Activated T-helper 17 cell treated with anti-CD3 and anti-CD28 coated beads, Interleukin-2, amount 50 U/mL, for 72 hours (primary cell): ENCODE measurements at places on chromosomes 5 and 9.

DNA sequence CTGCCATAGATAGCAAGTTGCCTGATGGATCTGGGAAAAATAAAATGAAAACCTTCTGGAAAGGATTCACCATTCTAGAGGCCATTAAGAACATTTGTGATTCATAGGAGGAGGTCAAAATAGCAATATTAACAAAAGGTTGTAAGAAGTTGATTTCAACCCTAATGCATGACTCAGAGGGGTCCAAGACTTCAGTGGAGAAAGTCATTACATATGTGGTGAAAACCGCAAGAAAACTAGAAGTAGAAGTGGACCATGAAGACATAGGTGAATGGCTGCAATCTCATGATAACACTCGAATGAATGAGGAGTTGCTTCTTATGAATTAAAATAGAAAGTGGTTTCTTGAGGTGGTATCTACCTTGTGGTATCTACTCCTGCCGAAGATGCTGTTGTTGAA lies 86.6 kb downstream of the GABRA1 start:
- ATAC-seq = no peak

DNA sequence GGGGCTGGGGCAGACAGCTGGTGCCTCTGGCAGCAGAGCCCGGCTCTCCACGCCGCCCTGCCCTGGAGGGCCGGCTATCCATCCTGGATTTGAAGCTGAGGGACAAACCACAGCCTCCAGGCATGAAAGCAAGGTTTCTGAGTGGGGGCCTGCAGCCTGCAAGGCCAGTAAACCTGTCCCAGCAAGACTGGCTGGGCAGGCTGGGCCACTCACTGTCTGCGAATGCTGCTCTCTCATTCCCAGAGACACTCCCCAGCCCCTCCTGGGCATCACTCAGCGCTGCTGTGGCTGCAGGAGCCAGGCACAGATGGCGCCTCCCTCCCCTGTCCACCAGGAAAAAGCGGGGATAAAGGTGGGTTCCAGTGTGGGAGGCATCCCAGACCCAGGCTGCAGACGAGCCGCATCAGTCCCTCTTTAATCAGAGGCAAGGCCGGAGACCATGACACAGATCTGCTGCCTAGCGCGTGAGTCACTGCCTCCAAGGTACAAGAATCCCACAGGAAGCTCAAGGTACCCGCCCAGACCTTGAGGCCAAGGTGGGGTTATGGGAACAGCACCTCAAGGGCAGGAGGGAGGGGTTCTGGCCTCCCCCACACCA lies 118.0 kb downstream of the VAV2 start:
- ATAC-seq = no peak

DNA sequence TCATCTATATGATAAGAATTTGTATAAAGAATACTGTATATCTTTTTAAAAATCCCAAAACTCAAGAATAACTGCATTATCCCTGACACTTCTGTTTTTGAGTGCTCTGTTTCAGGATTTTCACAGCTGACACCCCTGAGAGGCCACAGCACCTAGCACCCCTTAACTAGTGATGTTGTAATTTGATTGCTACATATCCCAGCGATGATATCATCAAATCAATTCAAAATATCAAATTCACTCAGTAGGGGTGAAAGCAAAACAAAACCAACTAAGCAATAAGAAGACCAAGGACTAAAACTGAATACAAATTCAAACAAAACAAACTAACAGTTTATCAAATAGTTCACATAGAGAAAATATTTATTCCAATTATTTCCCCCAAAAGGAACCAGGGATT lies 184.3 kb downstream of the MCTP1 start:
- ATAC-seq = no peak

DNA sequence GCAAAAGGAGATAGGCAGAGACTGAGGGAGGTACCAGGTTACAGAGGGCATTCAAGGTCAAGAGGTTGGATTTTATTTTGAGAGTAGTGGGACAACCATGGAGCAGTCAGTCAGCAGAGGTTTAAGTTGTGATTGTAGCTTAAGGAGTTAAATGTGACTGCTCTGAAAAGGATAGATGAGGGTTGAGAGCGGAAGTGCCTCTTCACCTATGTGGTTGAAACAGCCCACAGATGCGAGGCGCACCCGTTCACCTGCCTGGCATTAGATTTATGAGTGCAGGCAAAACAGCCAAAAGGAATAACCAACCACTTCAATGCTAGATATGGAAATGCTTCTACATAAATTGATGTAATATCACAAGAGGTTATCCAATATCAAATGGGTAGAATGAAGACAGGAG lies 8.4 kb downstream of the ZNF474 start:
- ATAC-seq = peak; percentile 48

GRCh38 chr5:127950707-127951391 lies 132.7 kb upstream of the SLC12A2 start:
- ATAC-seq = no peak

- ATAC-seq = no peak
Observed at GRCh38 chr9:74765481-74765971, 122.2 kb downstream of the TRPM6 start.

DNA sequence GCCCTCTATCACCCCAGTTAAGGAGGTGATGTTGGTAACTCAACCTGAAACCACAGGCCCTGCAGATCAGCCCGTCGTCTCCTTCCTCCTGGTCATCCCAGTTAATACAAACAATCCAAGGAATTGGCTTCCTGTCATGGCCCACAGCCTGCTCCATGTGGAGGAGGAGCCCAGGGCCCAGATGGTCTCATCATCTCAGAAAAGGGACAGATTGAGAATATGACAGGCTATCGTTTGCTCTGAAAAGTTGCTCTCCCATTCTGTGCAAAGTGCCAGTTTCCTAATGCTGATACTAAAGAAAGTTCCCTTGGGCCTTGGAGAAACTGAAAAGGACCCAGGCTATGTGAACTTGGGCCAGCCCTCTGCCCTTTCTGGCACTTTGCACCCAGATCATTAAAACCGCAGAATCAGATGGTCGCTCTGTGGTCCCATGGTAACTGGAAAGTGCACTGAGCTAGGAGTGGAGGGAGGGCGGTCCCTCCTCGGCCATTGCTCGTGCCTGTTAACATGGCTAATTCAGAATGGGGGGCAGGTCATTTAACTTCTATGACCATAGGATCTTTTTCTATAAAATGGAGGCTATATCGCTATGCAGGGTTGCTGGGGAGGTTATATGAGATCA lies 675 bp upstream of the SPAAR start:
- no peak for ATAC-seq

- ATAC-seq = no peak
Observed at GRCh38 chr9:18606281-18606680, 132.3 kb downstream of the ADAMTSL1 start.

DNA sequence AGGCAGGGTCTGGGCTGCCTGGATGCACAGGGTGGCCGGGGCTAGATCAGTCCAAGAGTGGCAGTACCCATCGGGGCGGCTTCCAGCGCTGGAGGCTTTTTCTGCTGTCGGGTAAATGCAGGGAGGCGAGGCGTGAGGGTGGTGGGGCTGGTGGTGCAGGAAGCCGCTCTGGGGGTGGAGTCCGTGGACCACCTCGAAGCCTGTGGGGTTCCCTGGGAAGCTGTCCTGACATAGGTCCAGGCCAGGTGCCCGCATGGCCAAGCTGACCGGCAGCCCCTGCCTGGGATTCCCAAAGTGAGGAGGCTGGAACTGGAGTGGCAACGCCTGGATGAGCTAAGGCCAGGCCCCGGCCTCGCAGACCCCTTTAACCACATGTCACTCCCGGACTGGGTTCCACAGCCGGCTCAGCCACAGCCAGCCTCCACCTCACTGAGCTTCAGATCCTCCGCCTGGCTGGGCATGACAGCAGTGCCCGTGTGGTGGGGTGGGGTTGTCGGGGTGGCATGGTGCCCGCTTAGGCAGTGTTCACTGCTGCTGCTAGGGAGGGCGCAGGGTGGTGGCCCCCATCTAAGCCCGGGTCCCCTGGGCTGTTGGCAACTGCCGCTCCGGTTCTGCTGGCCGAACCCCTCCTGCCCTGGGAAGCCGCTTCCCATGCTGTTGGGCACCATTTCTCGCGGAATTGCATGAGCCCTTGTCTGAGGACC lies 1.4 kb upstream of the QRFP start:
- no peak for ATAC-seq

- ATAC-seq = no peak
Observed at GRCh38 chr5:67358186-67358585, 161.6 kb upstream of the CD180 start.

DNA sequence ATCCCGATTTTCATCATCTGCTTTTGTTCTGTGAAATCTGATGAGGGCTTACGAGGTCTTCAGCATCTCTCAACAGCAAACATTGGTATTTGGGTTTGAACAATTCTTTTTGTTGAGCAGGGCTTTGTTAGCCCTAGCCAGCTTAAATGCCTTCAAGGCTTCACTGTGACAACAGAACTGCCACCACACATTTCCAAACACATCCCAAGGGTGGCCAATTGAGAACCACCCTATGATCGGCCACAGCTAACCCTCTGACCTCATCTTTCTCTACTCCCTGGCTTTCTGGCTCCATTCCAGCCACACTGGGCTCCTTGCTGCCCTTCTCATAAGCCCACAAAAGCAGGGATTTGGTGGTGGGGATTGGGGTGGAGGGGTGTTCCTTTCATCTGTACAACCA lies 17.6 kb downstream of the MTX3 start:
- ATAC-seq = no peak

GRCh38 chr5:87155106-87155505 lies 112.6 kb upstream of the RASA1 start:
- no peak for ATAC-seq

- ATAC-seq = no peak
Observed at GRCh38 chr5:121500310-121500709, 351.4 kb upstream of the FTMT start.

DNA sequence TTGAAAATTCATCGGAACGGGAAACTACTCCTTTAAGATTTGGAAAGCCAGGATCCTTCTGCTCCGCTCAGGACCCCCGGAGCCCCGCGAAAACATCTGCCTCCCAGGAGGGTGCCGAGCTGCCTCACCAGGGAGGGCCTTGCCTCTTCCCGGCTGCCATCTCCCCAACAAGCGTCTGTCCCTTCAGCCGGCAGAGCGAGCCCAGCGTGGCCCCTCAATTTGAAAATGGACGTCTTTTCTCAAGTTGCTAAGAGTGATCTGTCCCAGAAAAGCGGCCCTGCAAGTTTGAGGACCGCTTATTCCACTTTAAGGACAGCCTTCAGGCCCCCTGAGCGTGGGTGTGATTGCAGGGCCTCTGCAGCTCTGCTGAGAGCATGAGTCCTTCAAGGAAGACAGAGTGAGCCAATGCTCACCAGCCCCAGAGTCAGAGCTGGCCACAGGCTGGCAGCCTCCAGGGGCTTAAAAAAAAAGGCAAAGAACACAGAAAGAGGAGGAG lies 101.3 kb downstream of the PHF2 start:
- no peak for ATAC-seq

DNA sequence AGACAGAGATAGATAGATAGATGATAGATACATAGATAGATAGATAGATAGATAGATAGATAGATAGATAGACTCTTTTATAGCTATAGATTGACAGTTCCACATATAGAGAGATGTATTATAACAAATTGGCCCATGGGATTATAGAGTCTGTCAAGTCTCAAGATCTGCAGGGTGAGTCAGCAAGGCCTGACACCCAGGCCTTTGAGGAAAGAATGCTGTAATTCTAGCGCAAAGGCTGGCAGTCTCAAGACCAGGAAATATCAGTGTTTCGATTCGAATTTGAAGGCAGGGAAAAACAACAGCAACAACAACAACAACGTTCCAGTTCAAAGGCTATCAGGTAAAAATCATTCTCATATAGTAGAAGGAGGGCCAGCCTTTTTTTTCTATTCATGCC lies 339.2 kb upstream of the CDH9 start:
- ATAC-seq = no peak

GRCh38 chr5:172953776-172954675 lies 5.2 kb upstream of the RPL26L1 start:
- no peak for ATAC-seq

- ATAC-seq = no peak
Observed at GRCh38 chr9:81874250-81874649, 54.0 kb upstream of the SPATA31D4 start.

DNA sequence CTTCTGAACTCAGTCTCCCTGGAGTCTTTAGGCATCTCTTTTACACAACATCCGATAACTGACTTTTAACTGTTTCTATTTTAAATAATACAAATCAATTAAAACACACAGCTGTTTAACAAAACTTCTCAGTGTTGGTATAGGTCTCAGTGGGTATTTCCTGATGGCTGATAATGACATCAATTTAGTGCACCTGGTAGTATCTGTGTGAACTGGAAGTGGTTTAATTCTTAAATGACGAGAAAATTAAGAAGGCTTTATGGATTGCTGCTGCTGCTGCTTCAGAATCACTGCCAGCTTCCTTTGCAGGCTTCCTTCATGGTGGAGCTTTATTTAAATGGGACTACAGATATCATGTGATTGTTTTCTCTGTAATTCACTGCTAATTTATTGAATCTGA lies 92.3 kb downstream of the RPS23 start:
- ATAC-seq = no peak

GRCh38 chr5:35171078-35171477 lies 59.2 kb downstream of the PRLR start:
- ATAC-seq = no peak

DNA sequence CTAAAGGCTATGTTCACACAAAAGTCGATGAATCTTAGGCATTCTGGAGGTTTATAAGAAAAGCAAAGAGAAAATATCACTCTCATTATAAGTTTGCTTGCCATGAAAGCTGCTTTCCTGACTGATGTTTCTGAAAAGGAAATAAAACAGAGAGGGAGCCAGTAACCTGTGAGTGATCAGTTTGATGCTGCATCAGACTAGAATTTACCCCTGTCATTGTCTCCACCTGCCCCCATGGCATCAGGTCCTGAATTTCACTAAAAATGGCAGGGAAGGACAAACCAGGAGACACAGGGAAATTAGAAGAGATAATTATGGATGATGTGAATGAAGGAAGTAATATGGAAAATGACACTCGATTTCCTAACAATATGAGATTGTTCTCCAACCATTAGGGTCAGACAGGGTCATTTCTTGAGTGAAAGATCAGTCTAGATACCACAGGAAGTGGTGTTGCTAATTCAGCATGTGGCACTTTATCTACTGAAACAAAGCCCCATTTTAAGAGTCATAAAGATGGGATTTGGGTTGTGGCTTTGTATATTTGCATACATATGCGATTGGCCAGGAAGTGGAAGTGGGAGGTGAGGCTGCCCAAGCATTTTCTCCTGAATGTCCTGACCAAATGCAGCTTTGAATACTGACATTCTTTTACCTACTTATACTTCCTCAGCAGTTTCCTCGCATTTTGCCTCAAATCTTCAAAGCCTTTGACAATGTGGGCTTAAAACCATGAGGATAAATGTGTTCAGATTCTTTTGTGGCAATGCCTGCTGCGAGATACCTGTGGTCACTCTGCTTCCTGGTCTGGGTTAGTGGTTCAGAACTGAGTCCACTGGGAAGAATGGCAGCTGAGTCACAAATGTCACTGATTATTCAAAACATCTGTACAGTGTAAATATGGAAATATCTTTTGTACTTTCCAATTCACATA lies 29.7 kb downstream of the MEGF10 start:
- peak; percentile 91 for ATAC-seq

DNA sequence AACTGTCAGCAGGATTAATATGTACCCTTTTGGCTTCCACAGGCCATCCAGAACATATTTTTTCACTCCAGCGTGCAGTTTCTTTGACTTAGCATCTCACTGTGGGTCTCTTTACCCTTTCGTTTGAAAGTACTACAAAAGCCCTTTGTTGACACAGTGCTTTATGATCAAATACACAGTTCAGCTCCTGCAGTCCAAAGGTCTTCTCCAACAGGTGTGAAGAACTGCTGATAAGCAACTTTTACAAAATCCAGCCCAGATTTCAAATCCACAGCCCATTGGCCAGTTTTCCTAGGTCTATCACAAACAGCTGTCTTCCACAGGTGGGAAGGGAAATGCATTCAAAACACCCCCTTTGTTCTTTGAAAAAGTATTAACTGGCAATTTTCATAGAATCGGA lies 54.8 kb downstream of the MYO10 start:
- no peak for ATAC-seq
